ENCODE measurements at places on chromosomes 4 and X.

GRCh38 chr4:17665852-17666251 lies 51.4 kb downstream of the MED28 start:
- DNase-seq = no peak

DNA sequence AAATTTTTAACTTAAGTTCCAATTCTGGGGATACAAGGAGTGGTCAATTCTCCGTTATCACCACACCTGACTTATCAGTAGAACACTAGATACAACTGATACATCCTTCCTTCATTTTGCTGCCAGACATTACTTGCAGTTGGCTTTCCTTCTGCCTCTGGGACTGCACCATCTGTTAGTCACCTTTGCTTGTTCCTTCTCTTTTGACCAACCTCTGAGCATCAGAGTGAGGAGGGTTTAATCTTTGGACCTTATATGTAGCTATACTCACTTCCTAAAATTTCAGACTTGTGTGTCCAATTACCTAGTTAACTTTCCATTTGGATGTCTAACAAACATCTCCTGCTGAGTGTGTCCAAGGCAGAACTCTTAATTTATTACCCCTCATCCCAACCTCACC lies 330.7 kb downstream of the PTTG2 start:
- DNase-seq = no peak

DNA sequence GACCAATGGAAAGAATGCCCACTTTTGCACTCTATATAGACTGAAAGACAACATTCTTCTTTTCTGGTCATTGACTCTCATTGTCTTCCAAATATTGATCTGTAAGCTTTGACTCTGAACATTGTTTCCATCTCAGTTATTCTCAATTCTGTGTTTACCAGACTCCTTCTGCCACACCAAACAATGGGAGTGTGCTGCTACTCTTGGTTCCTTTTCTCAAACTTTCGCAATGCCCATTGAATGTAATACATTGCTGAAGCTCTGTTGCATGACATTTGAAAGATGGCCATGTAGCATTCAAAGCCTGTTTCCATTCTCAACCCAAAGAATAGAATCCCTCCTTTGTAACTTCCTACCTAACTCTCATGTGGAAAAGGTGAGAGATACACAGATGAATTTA lies 136.2 kb downstream of the BTC start:
- DNase-seq = no peak

DNA sequence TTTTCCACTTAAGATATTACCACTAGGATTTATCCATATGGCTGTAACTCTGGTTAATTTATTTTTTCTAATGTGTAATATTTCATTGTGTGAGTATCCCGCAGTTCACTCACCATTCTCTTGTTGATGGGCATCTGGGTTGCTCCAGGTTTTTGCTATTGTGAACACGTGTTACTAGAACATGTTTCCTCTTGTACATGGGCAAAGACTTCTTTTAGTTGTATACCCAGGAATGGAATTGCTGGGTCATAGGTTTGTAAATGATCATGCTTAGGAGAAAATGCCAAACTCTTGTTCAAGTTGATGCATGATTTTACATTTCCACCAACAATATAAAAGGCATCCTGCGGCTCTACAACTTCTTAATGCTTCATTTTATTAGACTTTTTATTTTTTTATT lies 26.8 kb downstream of the SYNPO2 start:
- DNase-seq = no peak

- no peak for DNase-seq
These were observed 92.6 kb downstream of the KDR start for GRCh38 chr4:55032788-55033187.

DNA sequence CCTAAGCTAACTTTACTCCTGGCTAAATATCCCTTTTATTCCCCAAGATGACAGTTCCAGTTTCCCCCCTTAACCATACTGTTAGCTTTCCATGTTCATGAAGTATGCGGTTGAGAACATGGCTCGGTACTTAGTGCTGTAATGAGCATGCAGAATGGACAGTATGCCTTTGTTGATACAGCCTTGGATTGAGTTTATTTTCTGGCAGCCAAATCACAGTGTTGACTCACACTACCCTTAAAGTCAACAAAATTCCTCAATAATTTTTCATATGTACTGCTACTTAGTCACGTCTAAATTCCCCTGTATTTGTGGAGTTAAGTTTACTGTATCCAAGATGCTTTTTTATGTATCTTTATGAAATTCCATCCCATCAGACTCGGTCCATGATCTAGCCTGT lies 1.4 kb upstream of the VEGFC start:
- DNase-seq = peak; percentile 85

DNA sequence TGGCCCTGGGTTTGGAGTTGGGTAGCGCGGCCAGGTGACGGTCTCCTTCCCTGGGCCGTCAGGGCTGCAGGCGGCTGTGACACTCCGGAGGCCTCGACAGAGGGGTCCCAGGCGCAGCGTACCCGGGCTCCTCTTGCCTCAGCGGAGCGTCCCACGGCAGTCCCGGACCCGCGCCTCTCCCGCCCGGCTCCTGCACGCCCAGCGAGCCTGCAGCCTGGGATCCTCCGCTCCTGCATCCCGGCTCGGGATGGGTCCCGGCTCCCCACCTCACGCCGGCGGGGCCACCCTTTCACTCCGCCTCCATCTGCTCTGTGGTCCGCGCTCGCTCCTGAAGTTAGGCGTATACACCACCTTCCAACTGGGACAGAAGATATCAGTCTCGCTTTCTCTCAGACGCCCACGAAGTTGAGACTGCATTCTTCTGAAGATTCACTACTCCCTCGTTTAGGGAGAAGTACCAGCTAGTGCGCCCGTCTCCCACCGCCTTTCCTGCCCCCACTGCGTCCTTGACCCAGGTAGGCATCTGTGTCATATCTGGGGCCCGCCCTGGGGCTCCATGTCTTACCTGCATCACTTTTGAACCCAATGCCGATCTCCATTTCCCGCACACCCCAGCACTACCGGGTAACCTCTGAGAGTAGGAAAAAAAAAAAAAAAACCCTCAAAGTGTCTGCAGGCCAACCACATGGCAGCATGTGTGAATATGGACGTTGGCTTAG lies 32.3 kb upstream of the KDR start:
- no peak for DNase-seq

GRCh38 chr4:53598483-53598882 lies 7.2 kb upstream of the LNX1 start:
- no peak for DNase-seq

DNA sequence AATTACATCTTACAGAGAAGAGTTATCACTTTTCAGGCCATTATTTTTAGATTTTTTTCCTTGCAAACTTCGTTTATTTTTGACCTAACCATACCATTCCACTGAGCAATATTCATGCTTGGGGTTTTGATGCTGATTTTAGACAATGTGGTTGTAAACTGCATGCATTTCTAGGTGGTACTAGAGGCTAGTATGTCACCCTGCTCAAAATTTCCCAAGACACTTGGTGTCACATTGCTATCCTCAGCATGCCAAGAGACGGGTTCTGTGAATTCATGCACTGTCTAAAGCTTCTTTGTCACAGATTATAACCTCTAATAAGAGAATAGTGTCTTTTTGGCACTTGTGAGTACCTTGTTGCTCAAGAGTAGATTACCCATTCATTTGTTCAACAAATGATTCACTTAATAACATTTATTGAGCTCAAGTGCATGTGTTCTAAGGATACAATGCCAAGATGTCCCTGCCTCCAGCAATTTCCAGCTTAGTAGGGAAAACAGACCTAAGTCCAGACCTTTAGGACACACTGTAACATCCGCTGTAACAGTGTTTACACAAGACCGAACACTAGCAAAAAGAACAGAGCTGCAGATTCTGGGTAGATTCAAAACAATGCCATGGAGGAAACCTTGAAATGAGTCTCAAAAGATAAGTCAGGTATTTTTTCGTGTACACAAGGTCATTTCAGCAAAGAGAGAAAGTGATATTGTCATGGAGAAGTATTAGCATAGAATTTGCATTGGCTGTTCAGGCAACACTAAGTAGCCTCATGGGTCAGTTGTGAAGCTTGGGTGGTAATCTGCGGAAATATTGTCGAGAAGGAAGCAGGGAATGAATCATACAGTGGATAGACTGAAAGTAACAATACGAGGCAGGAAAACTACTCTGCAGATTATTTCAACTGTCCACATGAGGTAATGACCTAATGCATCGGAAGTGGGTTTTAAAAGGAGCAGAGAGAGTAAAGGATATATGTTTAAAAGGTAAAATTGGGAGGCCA lies 515.1 kb upstream of the ZFP42 start:
- DNase-seq = peak; percentile 17

DNA sequence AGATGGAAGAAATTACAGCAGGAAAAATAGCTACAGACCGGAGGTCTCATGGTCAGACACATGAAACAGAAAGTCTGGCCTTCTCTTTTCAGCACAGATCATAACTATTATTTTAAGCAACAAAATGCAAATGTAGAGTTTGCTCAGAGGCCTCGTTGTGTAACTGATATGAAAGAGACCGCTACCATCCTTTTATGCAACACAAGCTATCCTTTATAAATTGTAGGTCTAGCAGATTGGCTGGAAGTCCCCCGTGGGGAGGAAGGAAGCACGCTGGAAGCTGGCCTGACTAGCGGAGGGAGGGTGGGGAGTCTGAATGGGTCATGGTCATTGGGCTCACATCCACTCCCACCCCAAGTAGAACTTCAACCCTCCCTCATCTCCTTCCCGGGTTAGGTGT lies 27.7 kb downstream of the DMP1 start:
- no peak for DNase-seq

DNA sequence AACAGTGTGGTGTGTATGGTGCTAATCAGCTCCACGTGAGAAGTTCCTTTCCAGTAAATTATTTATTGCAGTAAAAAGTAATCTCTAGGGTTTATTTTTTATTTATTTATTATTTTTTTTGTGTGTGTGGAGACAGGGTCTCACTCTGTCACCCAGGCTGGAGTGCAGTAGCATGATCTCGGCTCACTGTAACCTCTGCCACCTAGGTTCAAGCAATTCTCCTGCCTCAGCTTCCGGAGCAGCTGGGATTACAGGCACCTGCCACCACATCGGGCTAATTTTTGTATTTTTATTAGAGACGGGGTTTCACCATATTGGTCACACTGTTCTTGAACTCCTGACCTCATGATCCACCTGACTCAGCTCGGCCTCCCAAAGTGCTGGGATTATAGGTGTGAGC lies 606.9 kb downstream of the PCDH7 start:
- no peak for DNase-seq

- no peak for DNase-seq
These were observed 81.9 kb upstream of the SCML1 start for GRCh38 chrX:17655211-17656034.

- no peak for DNase-seq
These were observed 30.4 kb downstream of the CLDN34 start for GRCh38 chrX:9997524-9997923.

GRCh38 chrX:53044995-53045394 lies 3.6 kb upstream of the GPR173 start:
- DNase-seq = no peak

- no peak for DNase-seq
These were observed 38.1 kb upstream of the TRPC5 start for GRCh38 chrX:112120721-112121120.

GRCh38 chr4:7845493-7846128 lies 94.0 kb downstream of the AFAP1 start:
- no peak for DNase-seq

DNA sequence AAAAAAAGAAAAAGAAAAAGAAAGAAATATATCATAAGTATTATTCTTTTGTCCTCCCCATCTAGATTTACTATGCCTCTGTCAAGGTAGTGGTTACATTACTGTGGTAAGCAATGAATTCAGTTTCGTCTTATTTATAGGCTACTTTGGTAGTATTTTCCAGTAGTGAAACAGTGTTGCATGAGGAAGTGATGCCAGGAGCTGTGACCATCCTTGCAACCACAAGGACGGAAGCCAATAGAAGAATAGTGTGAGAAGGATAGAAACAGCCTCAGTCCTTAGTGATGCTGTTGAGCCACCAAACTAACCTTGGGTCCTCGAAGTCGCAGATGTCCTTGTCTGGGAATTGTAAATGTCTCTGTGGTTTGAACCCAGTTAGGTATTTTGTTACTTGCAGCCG lies 328.5 kb downstream of the PPP3CA start:
- DNase-seq = no peak

DNA sequence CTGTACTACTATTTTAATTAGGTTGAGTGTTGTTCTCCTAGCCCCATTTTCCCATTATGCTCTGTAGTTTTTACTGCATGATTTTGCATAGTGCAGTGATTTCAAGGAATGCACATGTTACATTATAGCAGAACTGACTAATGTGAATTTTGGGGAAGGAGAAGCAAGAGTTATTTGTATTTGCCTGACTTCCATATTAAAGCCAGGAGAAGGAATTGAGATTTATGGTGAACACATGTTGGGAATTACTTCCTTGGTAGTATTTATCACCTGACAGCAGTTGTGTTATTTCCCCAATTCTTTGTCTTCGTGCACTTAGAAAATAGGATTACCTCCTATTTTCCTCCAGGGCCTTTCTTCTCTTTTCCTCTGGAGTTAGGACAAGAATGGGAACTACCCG lies 3.2 kb downstream of the TMEM144 start:
- no peak for DNase-seq

- no peak for DNase-seq
These were observed 334.9 kb upstream of the ADGRL3 start for GRCh38 chr4:60865273-60865672.

GRCh38 chrX:136750364-136750763 lies 30.4 kb downstream of the ARHGEF6 start:
- no peak for DNase-seq

GRCh38 chr4:135510582-135510981 lies 1309.0 kb upstream of the PABPC4L start:
- no peak for DNase-seq

DNA sequence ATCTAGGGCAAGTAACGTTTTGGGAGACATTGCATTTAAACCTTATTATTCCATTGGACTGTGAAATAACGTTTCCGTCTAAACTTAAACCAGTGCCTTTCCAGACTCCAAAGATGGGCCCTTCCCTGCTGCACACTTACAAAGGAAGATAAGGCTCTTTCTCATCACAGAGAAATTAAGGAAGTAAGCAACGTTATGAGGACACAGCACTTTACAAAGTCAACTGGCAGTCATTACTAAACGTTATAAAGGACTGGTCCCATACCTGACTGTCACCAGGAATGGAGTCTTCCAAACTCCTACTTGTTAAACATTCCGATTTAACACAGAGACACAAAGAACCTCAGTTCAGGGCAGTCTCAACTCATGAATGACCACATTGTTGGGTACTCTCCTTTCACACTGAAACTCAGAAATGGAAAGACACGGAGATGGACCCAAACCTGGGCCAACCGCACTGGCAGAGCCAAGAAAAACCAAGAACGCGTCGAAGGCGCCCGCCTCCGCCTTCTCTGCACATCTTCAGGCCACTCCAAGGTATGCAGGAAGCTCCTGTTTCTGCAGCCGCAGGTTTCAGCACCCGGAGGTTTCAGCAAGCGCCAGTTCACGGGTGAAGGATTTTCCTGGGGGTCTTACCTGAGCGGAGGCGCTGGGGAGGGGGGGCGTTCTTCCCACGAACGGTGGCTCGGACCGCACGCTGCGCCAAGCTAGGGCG lies 670 bp downstream of the PAPSS1 start:
- DNase-seq = no peak

DNA sequence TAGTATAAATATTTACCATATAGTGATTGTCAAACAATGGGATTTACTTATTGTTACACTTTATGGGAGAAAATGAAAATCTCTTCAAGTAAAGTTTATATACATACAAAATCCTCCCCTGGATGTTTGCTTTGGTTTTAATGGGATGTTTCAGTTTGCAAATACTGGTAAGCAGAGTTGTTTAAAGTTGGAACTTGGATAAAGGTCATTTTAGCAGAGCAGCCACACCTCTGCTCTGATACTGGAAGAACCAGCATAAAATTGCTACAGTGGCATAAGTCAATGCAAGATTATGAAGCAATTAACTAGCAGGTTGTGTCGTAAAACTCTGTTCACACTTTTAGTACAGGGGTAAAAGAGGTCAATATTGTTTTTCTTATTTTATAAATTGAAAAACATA lies 101.2 kb downstream of the TRAPPC11 start:
- no peak for DNase-seq
